ENCODE measurements at places on chromosomes 2 and 18. TPM values are rescaled to one million over a fixed set of nuclear protein-coding genes. Genes with fewer than 3 reads are reported as not detected.

The GPR35 gene
- 44.2 TPM for polyA plus RNA-seq

The VAMP5 gene
- 56.7 TPM for polyA plus RNA-seq

The IMP4 gene
- polyA plus RNA-seq = 158 TPM

The TOGARAM2 gene
- 0.05 TPM for polyA plus RNA-seq

The VRK2 gene
- 9.3 TPM for polyA plus RNA-seq

The ZNF519 gene
- 3.4 TPM for polyA plus RNA-seq

The ZNF516 gene
- polyA plus RNA-seq = 16.6 TPM

The ABCG5 gene
- polyA plus RNA-seq = 38.8 TPM

The KRTCAP3 gene
- 4.5 TPM for polyA plus RNA-seq

The RDH14 gene
- 27.4 TPM for polyA plus RNA-seq

The LMAN1 gene
- 127 TPM for polyA plus RNA-seq

The CAPN14 gene
- polyA plus RNA-seq = not detected

The BOLL gene
- not detected for polyA plus RNA-seq

The FARP2 gene
- polyA plus RNA-seq = 28.0 TPM

The DNAH7 gene
- polyA plus RNA-seq = not detected

The EFEMP1 gene
- polyA plus RNA-seq = not detected

The FOXD4L1 gene
- polyA plus RNA-seq = 0.18 TPM

The SNTG2 gene
- not detected for polyA plus RNA-seq

The FEV gene
- not detected for polyA plus RNA-seq

The C2orf92 gene
- 5.0 TPM for polyA plus RNA-seq

The GKN1 gene
- polyA plus RNA-seq = not detected

The IL18RAP gene
- 0.05 TPM for polyA plus RNA-seq

The NFU1 gene
- polyA plus RNA-seq = 39.1 TPM

The ABCG8 gene
- 10.0 TPM for polyA plus RNA-seq

The SERPINB3 gene
- polyA plus RNA-seq = not detected

Data from HepG2 (cell line).